Left ventricle myocardium inferior (tissue), 1 donor: ENCODE measurements at places on chromosomes 3 and 15. TPM values are rescaled to one million over a fixed set of nuclear protein-coding genes. Genes with fewer than 3 reads are reported as not detected.

DNA sequence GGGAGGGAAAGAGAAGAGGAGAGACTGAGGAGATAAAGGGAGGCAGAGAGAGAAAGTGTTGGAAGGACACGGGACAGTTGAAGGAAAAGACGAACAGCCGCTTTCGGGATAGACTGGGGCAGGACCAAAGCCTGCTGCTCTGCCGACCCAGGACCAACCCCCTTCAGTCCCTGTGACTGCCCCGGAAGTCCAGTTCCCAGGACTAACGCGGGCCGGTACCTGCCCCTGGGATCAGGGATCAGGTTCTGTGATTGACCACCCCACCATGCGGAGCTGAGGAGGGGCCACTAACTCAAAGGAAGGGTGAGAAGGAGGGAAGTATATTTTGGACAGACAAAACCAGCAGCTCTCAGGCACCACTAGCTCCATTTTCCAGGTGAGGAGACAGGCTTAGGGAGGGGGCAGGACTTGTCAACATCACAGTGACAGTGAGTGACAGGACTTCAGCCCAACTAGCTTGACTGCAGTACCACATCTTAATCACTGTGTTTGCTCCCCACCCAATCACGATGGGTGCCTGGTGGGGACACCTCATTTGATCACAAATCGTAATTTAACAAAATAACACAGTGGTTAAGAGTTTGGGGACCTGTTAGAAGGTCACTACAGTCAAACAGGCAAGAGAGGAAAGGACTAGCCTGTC lies 9.8 kb upstream of the EPHB3 start:
- DNase-seq, result no peak

GRCh38 chr15:66832664-66833063 lies 130.6 kb downstream of the SMAD6 start:
- no peak for DNase-seq

Gene OXSM
- total RNA-seq, result 15.6 TPM

GRCh38 chr3:105399611-105400010 lies 32.9 kb downstream of the ALCAM start:
- DNase-seq, result no peak

GRCh38 chr3:154884952-154885351 lies 195.2 kb upstream of the MME start:
- DNase-seq, result no peak

Gene PDE12
- 12.4 TPM for total RNA-seq

DNA sequence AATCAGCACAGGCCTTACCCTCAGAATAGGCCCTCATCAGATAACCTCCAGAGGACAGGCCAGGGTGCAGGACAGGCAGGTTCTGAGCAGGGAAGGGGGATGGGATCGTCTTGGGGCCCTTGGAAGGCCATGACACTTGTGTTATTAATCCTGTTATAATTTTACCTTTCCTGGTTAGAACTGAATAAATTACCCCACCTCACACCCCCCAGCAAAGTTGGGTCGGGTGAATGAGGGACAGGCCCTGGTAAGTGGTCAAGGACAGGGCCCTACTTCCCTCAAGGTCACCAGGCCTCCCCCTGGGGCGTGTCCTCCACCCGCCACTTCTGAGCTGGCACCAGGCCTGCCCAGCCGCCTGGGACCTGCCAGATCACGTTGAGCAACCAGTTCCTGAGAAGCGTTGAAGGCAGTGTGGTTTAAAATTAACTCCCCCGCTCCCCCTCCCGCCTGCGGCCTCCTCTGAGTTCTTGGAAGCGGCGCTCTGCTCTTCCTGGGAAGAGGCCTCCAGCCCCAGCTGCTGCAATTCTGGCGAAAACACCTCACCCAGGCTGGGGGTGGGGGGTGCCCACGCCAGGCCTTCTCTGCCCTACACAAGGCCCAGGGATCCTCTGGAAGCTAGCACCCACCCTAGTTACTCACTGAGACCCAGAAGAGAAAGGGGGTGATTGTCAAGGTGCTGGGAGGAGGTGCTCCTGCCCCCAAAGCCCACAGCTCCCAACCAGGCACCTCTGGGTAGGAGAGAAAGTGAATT lies 10.6 kb downstream of the CISH start:
- peak; percentile 97 for DNase-seq
